ENCODE measurements at places on chromosomes 6 and 20.

GRCh38 chr6:150588888-150589499 is 10.7 kb upstream of the PLEKHG1 start:
- no peak for DNase-seq

- DNase-seq: no peak
Observed at GRCh38 chr6:26006086-26006939, 43.7 kb downstream of the TRIM38 start.

GRCh38 chr6:118663993-118664985 is 12.9 kb upstream of the CEP85L start:
- DNase-seq: no peak

DNA sequence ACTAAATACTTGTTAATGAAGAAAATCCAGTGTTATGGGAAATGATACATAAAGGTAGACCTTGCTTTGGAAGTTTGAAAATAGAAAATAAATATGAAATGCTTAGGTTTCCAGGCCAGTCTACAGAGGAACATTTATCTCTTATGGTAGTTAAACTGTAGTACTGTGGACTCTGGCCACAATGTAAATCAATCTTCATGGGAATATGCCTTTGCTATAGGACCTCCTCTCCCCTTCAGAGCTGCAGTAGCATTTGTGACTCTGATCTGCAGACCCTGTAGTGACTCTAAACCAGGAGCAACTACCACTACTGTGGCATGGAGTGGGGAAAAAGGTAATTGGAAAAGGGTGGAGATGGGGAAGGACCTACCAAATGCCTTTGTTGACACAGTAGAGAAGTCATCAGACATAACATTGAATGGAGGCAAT is 4.5 kb downstream of the HSPA1A start:
- DNase-seq: no peak

GRCh38 chr20:34945315-34946077 is 10.1 kb downstream of the GSS start:
- DNase-seq: no peak

GRCh38 chr20:16438100-16438499 is 135.1 kb downstream of the KIF16B start:
- DNase-seq: no peak

- no peak for DNase-seq
Observed at GRCh38 chr20:47273591-47274235, 82.8 kb downstream of the ZMYND8 start.

GRCh38 chr6:53335224-53335994 is 13.3 kb downstream of the ELOVL5 start:
- DNase-seq: no peak

GRCh38 chr6:21856456-21856825 is 262.9 kb downstream of the SOX4 start:
- DNase-seq: no peak

GRCh38 chr6:158503222-158503621 is 56.7 kb upstream of the TMEM181 start:
- DNase-seq: no peak

DNA sequence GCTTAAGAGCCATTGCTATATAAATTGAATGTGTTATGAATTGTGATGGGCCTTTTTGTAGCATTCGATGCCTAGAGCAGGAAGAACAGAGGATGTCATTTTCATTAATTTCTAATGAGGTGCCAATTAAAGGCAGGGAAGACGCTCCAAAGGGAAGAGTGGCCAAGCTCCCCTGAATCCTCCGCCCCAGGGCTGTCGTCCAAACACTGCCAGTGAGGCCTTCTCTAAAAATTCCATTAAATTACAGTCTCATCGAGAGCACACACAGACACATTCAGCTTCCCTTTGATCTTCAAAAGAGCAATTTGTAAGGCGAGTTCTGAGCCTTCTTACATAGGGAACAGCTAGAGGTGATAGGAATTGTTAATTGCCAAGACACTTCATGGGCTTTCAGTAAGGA is 300.0 kb downstream of the ZFAND3 start:
- no peak for DNase-seq

DNA sequence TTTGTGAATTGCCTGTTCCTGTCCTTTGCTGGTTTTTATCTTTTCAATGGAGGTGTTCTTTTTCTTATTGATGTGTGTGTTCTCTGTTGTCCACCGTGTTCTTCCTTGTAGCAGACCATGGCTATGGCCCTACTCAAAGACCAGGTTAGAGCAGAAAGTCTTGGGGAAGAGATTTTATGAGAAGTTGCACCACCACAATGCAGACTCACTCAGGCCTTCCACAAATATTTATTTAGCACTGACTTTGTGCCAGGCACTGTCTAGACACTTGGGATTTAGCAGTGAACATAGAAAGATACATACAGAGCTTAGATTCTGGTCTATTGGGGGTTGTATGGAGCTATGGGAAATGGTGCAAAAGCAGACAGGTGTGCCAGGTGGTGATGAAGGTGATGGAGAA is 98.8 kb downstream of the DTD1 start:
- no peak for DNase-seq
